ENCODE measurements at places on chromosomes 7 and 10.

- no peak for DNase-seq
These were observed 10.1 kb downstream of the GDF2 start for GRCh38 chr10:47332371-47332770.

- DNase-seq, result peak; percentile 49
These were observed 56.2 kb downstream of the XPNPEP1 start for GRCh38 chr10:109866995-109867635.

- DNase-seq, result no peak
These were observed 37.7 kb upstream of the ZNF32 start for GRCh38 chr10:43686414-43686813.

- peak; percentile 79 for DNase-seq
These were observed 161.6 kb upstream of the PRSS1 start for GRCh38 chr7:142587578-142588191.

- no peak for DNase-seq
These were observed 18.3 kb downstream of the FHIP2A start for GRCh38 chr10:114839901-114840300.

DNA sequence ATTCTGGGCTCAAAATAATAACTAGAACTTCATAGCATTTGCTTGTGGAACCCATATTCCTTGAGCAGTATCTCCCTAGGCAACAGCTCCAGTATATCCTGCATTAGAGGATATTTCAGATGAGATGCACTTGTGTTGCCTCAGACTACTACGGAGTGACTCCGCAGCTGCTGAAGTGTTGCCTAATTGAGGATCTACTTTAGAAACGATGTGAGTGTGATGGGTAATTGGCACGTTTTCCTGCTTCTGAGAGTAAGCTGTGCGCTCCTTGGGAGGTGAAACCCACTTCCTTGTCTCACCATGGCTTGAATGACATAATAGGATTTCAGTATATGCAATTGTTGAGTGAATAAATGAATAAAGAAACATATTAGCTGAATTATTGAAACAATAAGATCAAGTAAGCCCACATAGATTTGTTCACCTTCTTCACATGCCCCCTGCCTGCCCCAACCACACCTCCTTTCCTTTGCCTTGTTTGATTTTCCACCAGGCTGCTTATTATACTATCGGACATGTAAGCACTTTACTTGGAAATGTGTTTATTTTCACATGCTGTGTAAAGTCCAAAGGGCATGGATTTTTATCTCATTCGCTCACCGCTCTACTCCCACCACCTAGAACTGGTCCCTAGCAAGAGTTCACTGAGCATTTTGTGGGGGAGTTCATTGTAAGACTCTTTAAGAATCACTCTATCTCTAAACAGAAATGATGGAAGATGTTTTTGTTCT lies 303.8 kb downstream of the KCNMA1 start:
- DNase-seq, result no peak

DNA sequence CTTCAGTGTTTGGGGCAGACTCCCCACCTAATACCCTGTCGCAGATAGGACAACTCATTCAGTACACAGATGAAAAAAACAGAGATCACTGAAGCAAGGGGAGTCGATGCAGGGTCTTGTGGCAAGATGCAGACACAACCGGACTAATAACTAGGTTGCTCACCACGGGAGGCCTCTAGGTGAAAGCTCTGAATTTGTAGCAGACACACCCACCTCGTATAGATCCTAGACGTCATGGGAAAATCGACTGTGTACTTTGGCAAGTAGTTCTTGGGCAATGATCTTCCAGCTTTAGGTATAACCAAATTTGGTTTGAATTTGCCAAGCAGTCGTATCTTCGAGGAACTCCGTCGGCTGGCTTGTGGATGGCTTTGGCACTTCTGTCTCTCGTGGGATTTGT lies 88.1 kb downstream of the TCF7L2 start:
- DNase-seq, result no peak

- DNase-seq, result no peak
These were observed 18.8 kb downstream of the TRIL start for GRCh38 chr7:28939367-28939766.

- no peak for DNase-seq
These were observed 1009.2 kb downstream of the SORCS3 start for GRCh38 chr10:105650306-105650705.

DNA sequence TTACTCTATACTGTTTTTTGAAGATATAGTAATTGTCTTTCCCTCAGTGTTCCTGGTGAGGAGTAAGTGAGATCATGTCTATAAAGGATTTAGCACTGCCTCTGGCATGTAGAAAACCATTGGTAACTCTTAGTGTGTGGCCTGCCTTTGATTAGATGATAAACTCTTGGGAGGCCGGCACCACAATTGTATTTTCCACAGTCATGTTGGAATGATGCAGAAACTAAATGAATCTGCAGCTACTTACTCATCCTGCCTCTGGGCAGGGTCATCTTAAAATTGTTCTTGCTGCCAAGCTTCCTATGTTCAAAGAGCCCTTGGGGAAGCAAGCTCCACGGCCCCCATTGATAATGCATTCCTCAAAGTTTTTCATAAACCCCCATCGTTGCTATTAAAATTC lies 204.6 kb downstream of the ANKRD7 start:
- peak; percentile 4 for DNase-seq

GRCh38 chr10:1551636-1552338 lies 185.5 kb downstream of the ADARB2 start:
- no peak for DNase-seq

DNA sequence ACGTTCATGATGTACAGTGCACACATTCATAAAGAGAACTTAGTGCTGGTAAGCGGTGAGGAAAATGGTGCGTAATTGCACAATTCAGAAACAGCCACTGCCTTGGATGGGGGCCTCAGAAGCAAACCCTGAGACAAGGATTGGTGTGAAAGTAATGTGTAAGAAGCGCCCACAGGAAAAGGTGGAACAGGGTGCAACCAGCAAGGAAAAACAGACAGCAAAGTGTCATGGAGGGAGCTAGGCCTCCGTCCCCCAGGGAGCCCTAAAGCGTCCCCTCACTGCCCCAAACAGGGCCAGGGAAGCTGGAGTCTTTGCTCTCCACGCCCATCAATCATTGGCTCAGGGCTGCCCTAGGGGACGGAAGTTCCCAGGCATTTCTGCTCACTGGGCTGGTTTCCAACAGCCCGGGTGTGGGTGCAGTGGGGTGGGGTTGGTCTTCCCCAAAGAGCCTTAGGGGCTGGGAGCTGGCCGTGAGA lies 9.6 kb upstream of the C10orf105 start:
- DNase-seq, result peak; percentile 31

DNA sequence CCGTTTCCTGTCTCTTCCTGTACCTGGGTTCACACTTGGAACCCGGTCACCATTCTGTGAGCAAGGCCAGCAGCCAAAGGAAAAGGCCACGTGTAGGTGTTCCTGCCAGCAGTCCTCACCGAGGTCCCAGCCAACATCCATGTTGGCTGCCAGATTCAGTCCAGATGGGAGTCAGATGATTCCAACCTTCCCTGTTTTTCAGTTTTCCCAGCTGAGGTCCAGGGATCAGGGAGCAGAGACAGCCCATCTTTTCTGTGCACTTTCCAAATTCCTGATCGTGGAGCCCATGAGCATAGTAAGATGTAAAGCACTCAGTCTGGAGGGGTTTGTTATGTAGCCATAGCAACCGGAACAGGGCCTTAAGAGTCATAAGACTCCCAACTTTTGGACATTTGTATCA lies 3.9 kb upstream of the PVRIG start:
- no peak for DNase-seq

- DNase-seq, result no peak
These were observed 495.6 kb downstream of the RPS24 start for GRCh38 chr10:78529262-78529661.

DNA sequence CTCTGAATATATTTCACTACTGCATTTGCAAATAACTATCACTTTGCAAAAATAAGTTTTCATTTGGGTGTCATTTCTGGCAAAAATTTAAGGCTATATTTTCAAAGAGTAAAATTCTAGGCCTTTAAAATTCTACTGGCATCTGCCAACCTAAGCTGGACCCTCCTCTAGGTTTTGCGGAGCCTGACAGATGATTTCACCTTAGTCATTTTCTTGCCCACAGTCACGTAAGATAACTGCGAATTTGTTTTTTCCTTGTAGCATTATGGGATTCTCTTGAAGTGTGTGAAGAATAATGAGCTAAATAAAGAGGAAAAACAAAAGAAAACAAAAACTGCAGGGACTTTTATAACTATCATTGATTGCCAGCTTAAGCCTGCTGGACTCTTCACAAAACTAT lies 7.8 kb downstream of the MEOX2 start:
- no peak for DNase-seq

GRCh38 chr10:71842856-71843686 lies 8.0 kb downstream of the PSAP start:
- DNase-seq, result no peak

Measured in A172 (cell line).